NCI-H510A treated with DMSO at 0.1 percent for 48 hours (cell line): ENCODE measurements at places on chromosomes 2 and 18.

GRCh38 chr2:140465301-140465700 lies 1665.5 kb downstream of the LRP1B start:
- DNase-seq, result no peak

DNA sequence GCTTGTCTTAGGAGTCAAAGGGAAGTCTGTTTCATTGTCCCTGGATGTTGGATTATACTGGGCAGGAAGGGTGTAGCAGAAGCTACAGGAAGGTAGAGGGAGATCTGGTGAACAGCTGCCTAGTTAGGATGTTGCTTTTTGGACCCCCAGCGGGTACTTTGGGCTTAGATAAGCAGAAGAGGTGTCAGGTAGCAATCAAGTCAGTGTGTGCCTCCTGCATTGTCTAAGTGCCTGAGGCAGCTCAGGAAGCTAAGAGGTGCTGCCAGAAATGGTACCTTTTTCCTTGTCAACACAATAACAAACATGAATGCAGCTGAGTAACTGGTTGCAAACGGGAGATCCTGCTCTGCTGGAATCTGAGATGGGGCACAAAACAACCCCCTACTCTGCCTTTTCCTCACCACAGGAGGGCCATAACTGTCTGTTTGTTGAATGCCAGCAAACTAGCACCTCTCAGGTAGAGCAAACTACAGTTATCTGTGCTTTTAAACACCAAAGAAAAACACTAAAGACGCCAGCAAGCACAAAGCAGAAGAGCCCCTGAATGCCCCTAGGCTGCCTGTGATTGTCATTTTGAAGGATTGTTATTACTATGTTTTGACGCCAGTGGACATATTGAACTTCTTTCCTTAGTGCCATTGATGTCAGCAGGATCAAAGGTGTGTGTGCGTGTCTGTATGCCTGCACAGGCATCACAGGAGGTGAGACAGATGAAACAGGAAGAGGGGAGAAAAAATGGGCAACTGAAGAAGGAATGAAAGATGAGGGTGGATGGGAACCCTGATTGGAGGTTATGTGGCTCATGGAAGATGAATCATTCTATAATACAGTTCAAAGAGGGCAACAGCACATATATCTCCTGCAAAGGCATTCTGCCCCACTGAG lies 151.4 kb downstream of the ETAA1 start:
- no peak for DNase-seq

DNA sequence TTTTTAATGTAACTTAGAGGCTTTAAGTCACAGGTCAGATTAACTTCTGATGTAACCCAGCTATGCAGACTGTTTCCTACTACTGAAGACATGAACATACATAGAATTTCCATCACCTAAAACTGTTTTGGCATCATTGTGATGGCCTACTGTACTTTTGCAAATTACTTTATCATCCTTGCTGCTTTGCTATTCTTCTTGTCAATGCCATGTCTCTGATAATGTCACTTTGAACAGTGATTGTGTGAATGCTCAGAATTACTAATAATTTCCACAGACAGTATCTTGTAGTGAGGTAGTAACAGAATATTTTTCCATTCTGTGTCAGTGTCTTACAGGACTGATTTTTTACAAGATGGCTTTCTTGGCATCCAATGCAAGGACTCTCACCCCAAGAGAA lies 663.5 kb downstream of the DPP10 start:
- DNase-seq, result no peak

DNA sequence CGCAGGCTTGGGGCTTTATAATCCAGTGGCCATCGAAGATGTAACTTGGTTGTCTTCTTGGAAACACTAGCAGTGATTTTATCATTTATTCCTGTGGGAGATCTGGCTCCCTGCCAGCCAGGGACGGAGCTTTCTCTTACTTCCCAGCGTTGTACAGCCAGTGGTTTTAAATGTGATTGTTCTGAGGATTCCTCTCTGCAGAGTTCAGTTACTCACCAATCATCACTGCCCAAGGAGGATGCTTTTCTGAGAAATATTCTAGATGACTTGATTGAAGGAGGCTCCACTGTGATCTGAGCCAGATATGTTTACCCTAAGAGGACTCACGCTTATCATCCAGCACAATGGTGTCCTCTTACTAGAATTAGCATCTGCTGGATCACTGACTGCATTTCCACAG lies 744.3 kb downstream of the RNF144A start:
- DNase-seq, result no peak

DNA sequence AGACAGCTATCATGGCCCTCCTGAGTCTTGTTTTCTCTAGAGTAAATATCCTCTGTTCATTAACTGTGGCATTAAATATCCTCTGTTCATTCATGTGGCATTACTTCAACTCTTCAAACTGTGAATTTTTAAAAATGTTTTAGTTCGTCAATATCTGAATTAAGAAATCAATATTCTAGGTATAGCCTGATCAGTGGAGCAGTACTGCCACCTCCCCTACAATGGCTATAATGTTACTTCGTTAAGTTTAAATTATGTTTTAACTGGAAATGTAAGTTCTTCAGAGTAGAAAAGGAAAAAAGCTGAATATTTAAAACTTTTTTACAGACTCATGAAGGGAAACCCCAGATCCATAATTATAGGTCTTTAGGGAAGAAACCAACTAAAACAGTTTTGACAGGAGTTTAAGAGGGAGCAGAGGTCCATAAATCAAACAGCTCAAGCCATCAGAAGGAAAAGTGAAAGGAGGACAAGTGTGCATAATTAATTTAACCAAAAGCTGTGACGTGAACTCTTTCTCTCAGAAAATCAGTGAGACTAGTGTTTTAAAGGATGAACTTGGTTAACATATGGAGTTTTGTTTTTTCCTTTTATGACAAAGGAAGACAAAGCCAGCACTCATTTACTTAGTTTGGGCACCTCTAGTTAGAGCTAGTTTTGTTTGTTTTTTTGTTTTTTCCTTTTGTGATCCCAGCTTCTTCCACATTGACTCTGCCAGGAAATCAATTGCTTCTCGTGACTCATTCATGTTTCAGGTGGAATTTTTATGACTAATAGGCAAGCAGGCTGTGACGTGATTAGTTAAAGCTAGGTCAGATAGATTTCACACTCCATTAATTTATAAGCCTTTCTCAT lies 44.9 kb downstream of the RBBP8 start:
- no peak for DNase-seq

DNA sequence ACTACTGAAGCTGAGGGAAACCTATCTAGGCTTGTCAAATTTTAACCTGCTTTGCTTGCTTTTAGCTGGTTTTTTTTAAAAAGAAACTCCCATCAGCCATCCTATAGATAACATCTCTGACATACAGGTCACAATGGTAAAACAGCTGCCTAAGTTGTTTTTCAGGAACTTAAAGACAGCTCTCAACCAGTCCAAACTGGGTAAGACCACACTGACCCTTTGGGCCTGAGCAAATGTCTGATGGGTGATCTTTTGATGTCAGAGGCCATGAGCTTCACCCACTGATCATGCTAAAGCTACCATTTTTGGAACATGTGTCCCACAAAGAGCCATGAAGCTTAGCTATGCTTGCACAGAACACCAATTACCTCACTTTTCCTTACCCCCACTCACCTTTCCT lies 50.0 kb upstream of the TANC1 start:
- no peak for DNase-seq

- DNase-seq, result no peak
Observed at GRCh38 chr2:117486081-117486480, 328.4 kb upstream of the DDX18 start.

DNA sequence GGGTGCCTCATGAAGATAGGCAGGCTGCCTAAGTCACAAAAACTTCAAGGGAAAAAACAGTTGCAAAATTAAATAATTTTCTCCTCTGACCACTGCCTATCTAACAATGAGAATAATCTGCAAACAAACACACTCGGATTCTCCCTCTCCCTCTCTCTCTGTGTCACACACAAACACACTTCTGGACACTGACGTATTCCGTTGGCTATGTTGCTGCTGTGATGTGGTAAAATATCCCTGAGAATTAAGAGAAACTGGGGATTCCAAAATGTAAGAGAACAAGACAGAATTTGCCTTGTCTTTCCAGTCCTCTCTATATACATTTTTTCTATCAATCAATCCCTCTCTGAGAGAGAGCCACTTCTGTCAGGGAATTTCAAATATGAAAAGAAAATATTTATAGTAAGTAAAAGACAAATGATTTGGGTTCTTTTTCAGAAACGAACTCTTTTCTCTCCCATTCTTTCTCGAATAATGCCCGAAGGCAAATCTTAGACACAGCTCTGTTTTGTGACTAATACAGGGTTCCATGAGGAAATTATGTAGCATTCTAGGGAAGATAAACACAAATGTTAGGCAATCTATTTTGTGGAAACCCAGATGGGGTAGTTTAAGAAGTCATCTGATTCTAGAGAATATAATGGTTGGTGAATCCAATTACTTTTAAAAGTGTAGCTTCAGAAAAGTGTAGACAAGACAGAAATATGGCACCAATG lies 310.3 kb upstream of the CYP26B1 start:
- no peak for DNase-seq

DNA sequence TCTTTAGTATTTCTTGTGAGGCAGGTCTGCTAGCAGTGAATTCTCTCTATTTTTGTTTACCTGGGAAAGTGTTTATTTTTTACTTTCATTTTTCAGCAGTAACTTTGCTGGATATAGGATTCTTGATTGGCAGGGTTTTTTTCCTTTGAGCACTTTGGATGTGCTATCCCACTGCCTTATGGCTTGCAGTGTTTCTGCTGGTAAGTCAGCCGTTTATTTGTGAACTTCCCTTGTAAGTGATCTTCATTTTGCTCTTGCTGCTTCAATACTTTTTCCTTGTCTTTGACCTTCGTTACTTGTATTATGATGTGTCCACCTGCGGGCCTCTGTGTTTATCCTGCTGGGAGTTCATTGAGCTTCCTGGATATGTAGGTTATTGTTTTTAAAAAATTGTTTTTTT lies 54.7 kb downstream of the SLC66A2 start:
- DNase-seq, result no peak

- no peak for DNase-seq
Observed at GRCh38 chr2:172596776-172597175, 40.9 kb downstream of the PDK1 start.

- DNase-seq, result no peak
Observed at GRCh38 chr2:64259312-64259711, 115.1 kb upstream of the PELI1 start.

DNA sequence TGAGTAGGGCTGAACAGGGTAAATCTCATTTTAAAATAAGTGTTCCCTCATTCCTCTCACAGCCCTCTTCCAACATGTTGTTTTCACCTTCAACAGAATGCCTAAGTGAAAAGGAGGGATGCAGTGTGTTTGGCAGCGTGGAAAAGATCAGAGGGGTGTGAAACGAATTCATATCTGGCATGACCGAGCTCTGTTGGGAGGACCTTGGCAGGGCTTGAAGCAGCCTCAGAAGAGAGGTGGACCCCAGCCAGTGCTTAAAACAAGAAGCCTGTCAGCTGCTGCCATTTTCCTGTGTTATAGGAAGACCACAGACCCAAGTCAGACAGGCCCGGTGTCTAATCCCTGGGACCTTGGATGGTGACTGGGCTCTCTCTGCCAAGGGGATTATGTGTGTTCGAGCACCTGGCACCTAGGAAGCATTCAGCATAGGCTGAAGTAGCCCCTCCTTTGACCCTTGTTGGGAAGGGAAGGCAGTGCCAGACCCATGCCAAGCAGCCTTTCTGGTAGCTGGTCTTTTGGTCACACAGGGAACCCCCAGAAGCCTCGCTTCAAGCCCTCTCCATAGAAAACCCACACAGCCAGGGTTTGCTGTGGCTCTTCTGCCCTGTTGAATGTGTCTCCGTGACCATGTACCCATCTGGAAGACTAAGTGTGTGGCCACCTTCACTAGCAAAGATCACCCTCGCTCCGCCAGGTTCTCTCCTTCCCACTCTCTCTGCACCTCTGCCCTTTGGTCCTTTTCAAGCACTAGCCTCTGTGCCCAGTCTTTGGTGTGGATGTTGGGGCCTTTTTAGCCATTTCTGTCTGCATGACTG lies 87.5 kb upstream of the ST3GAL5 start:
- DNase-seq, result no peak

DNA sequence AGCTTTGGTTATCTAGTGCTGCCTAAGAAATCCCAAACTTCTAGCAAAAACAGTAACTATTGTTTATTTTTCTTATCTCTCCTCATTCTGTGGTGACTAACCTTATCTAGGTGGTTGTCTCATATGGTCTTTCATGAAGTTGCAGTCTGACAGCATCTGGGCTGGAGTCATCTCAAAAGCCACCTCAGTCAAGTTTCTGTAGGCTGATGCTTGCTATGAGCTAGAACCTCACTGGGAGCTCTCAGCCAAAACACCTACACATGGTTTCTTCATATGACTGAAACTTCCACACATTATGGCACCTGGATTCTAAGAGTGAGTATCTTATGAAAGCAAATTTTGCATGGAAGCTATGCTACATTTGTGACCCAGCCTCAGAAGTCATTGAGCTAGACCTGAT lies 596.4 kb upstream of the VRK2 start:
- DNase-seq, result no peak

- DNase-seq, result peak; percentile 12
Observed at GRCh38 chr2:167212014-167212648, 323.9 kb downstream of the XIRP2 start.

DNA sequence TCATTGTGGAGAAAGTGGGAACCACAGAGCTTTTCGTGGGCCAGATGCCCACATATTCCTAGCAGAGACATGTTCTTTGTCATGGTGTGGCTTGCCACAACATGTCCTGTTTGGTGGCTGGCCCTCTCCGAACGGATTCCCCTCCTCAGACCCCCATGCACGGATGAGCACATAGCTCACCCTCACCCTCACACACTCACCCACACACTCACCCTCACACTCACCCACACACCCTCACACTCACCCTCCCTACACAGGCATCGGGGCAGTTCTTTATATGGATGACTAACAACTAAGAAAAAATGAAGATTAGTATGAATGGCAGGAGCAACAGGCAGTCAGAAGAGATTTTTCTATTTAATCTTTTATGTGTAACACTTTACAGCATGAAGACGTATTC lies 149.9 kb downstream of the ZNF236 start:
- no peak for DNase-seq

DNA sequence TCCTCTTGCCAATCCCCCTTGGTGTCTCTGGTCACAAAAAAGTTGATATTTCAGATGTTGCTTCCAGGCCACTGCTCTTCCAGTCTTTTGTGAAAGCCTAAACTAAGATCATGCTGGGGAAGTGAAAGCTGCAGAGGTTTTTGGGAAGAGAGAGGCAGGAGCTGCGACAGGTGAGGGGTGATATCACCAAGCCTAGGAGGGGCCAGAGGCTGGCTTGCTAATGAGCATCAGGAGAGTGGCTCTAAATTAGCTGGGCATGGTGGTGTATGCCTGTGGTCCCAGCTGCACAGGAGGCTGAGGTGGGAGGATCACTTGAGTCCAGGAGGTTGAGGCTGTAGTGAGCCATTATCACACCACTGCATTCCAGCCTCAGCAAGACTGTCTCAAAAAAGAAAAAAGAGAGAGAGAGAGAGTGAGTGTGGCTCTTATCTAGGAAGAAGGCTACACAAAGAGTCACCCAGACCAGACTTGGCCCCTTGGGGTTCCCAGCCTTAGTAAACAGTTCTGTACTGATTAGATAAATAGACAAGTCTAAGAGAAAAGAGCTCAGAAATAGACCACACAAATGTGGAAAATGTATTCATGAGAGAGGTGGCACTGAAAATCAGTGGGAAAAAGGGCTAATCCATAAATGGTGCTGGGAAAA lies 14.6 kb upstream of the CDK5R2 start:
- no peak for DNase-seq

- DNase-seq, result no peak
Observed at GRCh38 chr2:609449-609848, 67.8 kb downstream of the TMEM18 start.
